Activated CD4-positive, alpha-beta T cell treated with anti-CD3 and anti-CD28 coated beads, Interleukin-2, amount 50 U/mL, for 24 hours (primary cell): ENCODE measurements at places on chromosomes 1 and 21.

GRCh38 chr1:86914601-86914997 lies at the start of gene HS2ST1:
Gene HS2ST1, plus strand, starts transcription at chr1:86914635.
- no peak for DNase-seq

GRCh38 chr1:76240316-76240715 lies 165.8 kb downstream of the ST6GALNAC3 start:
- no peak for DNase-seq

- DNase-seq, result no peak
These were observed 18.3 kb upstream of the HJV start for GRCh38 chr1:146039844-146040194.

GRCh38 chr1:111967886-111968285 lies 21.6 kb downstream of the KCND3 start:
- DNase-seq, result no peak

- DNase-seq, result no peak
These were observed 111.1 kb downstream of the NAV1 start for GRCh38 chr1:201649761-201650622.

- no peak for DNase-seq
These were observed 51.5 kb upstream of the VAMP3 start for GRCh38 chr1:7719468-7720094.

DNA sequence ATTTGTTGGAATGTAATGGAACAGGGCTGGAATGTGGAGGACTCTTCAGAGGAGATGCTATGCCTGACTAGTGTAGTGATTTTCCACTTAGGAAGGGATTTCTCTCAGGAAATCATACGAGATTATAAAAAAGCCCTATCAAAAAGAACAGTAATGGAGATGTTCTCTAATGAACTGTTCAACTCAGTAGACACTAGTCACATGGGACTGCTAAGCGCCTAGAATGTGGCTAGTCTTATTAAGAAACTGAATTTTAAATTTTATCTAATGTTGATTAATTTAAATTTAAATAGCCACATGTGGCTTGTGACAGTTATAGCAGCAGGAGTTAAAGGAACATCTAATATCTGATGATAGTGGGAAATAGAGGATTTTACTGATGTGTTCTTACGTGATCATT lies 94.0 kb downstream of the SLC35F3 start:
- DNase-seq, result no peak

- DNase-seq, result no peak
These were observed 33.8 kb upstream of the EYA3 start for GRCh38 chr1:28122183-28122582.

DNA sequence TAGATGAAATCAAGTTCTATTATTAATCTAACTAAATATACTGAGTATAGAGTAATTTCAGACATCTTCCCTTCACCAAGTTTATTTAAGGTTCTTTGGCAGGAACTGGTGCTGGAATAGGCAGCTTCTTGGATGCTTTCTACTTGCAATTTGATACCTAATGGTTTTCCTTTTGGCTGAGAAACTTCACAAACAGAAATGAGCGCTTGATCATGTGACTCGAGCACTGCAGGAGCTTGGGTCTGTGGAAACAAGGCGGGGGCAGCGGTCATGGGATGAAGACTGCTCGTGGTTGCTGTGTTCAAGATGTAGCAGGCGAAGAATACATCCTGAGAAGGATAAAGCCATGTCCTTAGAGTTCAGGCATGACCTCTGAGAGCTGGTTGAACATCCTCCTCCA lies 136.8 kb downstream of the PTPRC start:
- no peak for DNase-seq
